HTR-8/SVneo (cell line): ENCODE measurements at places on chromosomes 7 and 10.

GRCh38 chr10:113226399-113226798 is 276.4 kb downstream of the TCF7L2 start:
- no peak for DNase-seq

DNA sequence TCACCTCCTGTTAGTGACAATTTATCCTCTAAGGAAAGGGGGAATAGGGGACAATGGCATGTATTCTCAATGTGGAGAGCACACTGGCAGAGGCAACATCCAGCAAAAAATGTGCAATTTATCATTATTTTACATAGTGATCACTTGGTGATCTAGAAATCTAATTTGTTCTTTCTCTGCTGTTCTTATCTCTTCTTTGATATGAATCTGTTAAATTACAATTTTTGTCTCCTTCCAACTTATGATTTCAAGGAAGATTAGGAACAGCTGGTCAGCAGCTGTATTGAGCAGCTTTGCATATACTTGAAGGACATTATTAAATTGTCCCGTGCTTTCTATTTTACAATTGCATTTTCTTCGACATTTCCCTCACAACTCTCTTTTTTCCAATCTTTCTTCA is 213.1 kb downstream of the MAGI2 start:
- no peak for DNase-seq

DNA sequence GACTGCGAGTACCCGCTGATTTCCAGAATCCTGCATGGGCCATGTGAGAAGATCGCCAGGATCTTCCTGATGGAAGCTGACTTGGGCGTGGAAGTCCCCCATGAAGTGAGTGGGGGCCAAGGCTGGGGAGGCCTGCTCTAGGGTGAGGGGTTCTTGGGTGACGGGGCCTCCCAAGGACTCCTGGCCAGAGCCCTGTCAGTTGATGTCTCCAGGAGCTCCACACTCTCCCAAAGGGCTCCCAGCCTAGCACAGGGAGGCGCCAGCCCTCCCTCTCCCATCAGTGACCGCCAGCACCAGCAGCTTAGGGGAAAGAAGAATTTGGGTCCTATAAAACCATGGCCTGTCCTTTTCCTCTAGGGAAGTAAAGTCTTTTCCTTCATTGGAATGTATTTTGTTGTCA is 9.8 kb upstream of the ZNF22 start:
- DNase-seq: no peak

GRCh38 chr10:116925056-116925455 is 75.8 kb downstream of the ENO4 start:
- DNase-seq: no peak

DNA sequence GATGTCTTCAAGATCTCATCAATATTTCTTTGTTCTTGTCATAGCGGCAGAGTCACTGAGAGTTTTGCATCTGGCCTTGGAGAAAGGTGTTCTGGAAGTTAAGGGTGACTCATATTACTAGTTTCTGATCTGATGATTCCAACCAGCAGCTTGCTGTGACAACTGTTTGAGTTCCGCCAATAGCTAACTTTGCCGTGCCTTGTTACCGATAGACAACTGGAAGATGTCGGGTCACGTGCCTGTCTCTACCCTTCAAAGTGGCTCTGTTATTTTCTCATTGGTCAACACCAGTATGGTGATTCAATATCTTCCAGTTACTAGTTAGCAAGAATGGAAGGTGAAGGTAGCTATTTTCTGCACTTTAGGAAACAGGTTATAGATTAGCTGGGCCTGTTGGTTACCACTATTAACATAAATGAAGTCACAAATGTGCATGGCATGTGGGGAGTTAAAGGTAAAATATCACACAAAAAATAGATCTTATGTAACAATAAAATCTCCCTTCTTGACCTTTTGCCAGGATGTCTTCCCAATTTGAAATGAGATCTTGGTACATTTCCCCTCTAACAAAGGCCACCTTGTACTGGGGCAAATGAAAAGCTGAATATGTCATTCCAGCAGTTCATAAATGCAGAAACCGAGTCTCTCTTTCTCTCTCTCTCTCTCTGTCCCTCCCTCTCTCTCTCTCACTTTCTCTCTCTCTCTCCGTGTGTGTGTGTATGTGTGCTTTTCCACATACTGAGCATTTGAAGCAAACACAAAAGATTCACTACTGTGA is 2.6 kb upstream of the MGAM2 start:
- DNase-seq: no peak

DNA sequence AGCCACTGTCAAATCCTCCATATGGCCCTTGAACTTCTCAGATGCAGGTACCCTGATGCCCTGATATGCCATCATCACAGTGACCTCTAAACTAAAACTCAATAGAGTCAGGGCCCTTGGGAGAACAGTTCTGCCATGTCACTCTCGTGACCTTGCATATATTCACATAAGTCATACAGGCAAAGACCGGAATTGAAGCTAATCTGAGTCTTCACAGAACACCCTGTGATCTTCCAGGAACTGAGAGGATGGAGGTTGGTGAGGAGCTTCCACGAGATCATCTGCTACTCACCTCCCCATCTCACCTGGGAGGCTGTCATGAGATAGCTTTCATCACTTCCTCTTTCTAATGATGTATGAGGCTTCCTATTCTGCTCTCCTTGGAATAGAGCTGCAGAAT is 228.7 kb upstream of the CCDC6 start:
- no peak for DNase-seq

DNA sequence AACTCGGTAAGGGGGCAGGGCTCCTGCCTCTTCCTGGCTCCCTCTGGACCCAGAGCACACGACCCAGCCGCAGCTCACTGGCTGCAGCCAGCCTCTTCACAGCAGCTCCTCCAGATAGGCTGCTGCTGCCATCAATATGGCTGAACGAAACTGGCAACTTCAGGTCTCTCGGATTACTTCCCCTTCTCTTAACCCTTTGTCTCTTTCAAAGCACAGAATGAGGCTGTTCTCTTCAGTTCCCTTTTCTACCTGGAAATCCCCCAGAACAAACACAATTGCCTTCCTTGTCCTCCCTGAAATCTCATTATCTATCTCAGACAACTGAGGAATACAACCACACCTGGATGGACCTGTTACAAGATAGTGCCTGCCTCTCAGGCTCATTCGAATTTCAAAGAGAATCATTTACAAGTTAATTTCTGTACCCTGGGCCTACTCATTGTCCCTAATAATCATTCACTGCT is 193.4 kb upstream of the MBL2 start:
- DNase-seq: no peak

DNA sequence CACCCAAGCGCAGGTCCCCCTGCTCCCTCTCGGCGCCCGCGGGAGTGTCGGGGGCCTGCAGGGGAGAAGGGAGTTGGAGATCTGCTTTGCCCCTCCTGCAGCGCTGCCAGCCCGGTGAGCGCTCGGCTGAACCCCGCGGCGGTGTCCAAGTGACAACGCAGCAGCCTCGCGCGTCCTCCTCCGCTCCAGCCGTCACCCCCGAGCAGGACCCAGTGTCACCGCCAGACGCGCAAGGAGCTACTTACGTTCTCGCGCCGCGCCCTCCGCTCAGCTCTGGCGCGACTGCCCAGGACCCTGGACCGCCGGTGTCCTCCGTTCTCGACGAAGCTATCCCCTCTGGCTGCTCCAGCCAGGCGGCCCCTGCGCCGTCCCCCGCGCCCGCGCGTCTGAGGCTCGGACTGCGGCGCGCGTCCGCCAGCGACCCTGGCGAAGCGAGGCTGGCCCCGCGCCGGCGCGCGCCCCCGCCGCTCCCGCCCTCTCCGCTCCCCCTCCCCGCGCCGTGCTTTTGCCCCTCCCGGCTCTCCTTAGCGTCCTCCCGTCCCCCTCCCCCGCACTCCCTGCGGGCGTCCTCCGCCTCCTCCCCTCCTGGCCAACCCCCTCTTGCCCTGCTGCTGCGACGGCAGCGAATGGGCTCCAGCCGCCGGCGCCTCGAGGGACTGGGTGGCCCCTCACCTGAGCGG is at the start of gene NRCAM:
TSS of gene NRCAM (minus strand) at position 439 of the 680 bp plus-strand sequence. CDS start 216,372 bp downstream, outside the sequence.
- peak; percentile 10 for DNase-seq

- DNase-seq: no peak
Measured at GRCh38 chr7:27678617-27679260, 16.1 kb upstream of the HIBADH start.

DNA sequence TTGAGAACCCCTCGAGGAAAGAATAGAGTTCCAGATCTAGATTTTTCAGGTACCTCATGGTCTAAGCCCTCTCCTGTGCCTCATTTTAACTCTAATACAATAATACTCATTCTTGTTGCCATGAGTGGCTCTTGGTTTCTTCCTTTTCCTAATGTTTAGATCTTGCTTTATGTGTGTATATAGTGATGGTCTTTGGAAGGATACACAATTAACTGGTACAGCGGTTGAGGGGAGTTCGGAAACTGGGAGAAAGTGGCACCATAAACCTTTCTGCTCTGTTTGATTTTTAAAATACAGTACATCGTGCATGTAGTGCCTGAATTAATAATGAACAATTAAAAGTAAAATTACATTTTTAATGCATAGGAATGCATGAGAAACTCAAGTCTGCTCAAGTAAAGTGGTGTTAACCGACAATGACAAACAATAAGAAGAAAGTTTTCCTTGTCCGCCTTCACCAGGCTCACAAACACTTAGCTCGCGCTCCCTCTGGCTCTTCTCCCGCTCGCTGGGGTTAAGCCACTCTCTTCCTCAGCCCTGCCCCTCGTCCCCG is 386 bp upstream of the EIF4EBP2 start:
- DNase-seq: no peak

GRCh38 chr7:90621747-90622140 is 25.6 kb downstream of the CDK14 start:
- DNase-seq: no peak

- no peak for DNase-seq
Measured at GRCh38 chr10:123831259-123831658, 60.3 kb downstream of the CPXM2 start.

DNA sequence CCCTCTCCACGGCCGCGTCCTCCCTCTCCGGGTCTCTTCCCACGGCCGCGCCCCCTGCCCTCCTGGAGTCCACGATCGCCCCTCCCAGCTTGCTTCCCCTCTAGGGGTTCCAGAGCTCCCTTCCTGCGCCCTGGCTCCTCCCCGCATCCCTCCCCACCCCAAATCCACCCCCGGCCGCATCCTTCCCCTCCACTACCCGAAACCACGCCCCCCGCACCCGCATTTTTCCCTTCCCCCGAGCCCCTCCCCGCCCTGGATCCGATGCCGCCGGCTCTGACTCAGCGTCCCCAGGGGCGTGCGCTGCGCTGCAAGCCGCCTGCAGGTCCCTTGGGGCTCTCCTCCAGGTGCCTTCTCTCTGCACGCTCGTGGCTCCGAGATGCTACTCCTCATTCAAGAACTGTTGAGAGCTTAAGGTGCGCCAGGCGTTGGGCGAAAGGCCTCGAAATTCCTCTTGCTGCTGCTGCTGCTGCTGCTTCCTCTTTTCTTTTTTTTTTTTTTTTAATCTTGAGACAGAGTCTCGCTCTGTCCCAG is 372 bp upstream of the TMEM130 start:
- DNase-seq: peak; percentile 45

- no peak for DNase-seq
Measured at GRCh38 chr10:29663718-29664117, 28.9 kb upstream of the SVIL start.

GRCh38 chr7:120097020-120097419 is 176.0 kb upstream of the KCND2 start:
- no peak for DNase-seq

DNA sequence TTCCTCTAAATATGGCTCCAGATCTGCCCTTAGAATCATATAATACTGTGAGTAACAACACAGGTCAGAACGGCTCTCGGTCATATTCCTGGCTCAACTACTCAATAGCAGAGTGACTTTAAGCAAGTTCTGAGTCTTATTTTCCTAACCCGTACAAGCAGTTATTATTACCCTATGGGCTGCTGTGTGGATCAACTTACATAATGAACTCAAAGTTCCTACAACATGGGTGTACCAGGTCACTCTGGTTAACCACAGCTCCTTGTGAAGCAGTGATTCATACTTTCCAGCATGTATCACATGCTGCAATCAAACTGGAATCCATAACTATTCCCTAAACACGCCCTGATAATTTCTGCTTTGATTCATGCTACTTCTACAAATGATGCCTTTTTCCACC is 107.3 kb downstream of the LRRN3 start:
- DNase-seq: peak; percentile 40

DNA sequence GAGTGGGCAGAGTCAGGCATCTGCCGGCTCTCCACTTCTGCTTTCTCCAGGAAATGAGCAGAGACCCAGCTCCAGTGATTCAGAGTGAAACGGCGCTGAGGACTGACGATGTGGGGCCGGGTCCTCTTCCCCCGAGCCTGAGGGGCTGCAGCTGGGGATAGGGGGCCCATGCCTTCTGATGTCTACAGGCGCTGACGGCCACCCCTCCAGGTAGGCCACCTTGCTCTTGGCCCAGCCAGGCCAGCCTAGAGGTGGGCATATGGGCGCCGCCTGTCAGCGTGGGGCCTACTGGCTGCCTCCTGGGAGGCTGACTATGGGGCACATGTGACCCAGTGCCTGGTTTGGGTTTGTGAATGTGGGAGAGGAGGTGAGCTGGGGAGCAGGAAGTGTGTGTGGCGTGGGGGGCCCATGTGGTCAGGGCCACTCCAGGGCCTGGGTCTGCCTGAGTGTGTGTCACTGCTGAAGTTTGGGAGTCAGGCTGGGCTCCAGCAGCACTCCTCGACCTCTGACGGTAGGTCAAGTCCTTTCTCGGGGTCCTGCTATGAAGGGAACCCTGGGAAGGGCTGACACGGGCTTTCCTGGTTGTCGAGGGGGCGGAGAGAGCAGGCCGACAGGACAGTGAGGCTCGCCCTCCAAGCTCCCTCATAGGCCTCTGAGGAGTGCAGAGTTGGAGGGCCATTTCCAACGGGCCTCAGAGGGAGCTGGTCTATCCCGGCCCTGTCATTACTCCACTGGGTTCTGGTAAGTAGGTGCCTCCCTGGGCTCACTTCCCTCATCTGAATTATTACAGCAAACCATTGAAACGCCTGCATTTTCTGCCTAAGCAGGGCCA is at the start of gene WDFY4:
TSS of gene WDFY4 (plus strand) at position 82 of the 832 bp plus-strand sequence. CDS start 24,860 bp downstream, outside the sequence.
- no peak for DNase-seq

DNA sequence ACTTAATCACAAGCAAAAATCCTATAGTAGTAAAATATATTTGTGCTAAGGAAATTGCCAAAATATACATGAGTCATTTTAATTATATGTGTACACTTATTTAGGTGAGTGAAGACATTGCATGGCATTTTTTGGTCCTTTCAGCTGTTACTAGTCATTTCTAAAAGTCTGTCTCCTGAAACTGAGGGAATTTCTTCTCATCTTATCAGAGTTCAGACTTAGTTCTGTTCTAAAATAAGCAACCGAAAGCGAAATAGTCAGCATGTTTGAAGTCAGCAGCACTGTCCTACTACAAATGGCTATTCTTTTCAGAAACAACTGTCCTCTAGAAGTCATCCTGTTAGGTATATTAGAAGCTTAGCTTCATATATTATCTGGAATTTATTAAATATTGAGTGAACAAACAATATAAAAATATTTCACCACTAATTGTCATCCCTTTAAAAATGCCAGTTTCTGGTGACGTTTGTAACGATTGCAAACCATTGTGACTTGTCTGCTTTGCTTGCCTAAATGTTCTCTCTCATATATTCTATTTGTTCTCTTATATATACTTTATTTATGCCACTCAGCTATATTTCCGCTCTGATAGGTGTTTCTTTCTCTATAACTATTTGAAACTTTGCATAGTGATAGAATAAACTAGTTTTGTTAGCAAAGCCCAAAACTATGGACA is 227.4 kb upstream of the KAT6B start:
- no peak for DNase-seq
